ENCODE measurements at places on chromosomes 1 and 21. TPM values are rescaled to one million over a fixed set of nuclear protein-coding genes. Genes with fewer than 3 reads are reported as not detected.

- no peak for DNase-seq
Measured at GRCh38 chr1:35592991-35593769, 20.1 kb downstream of the TFAP2E start.

The WNT4 gene
- not detected for total RNA-seq

The UQCRHL gene
- 1.4 TPM for total RNA-seq

DNA sequence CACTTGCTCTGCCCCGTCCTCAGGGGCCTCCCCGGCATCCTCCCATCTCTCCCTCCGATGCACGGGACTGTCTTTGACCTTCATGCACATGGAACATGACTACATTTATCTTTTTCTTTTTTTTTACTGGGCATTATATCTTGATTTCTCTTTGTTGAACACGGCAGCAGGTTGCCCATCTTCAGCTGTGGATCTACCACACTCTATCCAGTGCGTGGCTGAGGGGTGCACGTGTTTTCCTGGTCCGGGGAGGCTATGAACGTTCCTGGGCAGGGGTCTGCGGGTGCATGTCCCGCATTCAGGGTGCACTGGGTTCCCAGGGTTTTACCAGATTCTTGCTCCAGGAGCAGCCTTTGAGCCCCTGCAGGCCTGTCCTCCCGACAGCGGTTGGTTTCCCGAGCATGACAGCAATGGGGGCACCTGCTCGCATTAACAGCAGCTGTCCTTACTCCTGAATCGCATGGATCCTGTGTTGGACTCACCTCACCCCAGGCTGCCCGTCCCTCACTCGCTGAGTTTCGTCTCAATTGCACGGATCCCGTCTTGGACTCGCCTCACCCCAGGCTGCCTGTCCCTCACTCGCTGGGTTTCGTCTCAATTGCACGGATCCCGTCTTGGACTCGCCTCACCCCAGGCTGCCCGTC, 7.4 kb downstream of the POFUT2 start:
- DNase-seq: no peak

The LCE3E gene
- not detected for total RNA-seq

DNA sequence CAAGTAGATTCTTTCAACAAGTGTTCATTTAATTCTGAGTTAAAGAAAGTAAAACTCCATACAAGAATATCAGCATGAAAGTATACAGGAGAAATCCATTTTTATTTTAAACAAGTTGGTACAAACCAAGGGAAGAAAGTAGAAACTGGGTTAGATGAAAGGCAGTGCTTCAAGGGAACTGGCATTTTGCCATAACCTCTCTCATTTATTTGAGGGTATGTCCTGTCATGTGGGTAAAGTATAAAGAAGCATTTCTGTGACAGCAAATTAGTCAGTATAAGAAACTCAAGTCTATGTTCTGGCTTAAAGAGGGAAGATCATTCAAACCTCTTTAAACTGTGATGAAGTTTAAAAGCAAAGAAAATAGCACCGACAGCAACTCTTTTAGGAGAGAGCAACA, 32.0 kb downstream of the OLFM3 start:
- DNase-seq: no peak

GRCh38 chr1:226764533-226764932, 25.5 kb upstream of the ITPKB start:
- no peak for DNase-seq

DNA sequence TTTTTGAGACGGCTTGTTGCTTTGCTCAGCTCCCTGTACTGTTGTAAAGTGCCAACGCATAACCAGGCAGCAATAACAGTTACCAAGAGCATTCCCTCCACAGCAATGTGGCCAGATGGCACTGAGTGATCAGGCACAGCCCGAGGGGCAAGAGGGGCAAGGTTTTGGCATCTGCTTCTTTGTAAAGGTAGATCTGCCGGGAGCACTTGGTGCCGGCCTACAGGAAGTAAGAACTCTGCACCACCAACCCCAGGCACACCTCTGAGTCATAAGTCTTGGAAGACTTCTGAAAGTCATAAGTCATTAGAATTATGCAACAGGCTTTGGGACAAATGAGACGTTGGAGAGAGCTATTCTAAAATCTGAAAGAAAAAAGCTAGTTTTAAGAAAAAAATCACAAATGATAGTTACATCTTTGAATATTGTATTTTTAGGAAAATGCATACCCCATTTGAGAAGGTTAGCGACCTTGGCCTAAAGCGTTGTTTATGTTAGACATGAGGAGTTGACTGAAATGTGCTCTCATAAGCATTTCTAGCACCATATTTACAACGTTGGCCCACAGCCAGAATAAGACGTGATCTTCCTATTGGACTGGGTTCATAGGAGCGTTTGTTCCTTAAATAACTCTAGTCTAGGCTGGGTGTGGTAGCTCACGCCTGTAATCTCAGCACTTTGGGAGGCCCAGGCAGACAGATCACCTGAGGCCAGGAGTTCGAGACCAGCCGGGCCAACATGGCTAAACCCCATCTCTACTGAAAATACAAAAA, 37.7 kb upstream of the MAP10 start:
- peak; percentile 74 for DNase-seq

The NUAK2 gene
- total RNA-seq: 8.1 TPM

DNA sequence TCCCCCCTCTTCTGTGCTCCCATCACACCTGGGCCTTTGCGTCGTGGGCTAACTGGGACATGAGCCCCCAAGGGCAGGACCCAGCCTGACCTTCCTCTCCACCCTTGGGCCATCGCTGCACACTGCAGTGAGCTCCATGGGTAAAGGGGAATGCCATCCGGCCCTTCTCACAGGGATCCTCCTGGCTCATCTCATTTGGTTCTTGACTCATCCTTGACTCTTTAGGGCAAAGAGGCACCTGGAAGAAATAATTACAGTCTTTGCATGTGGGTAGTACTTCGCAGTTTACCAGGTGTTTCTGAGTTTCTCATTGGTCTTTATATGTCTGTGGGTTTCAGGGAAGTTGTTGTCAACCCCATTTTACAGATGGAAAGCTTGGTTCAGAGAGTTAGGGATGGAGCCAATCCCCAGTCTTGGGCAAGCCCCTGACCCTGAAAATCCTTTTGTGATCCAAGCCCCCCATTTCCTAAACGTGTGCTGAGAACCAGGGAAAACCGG, 59.3 kb upstream of the ID3 start:
- no peak for DNase-seq

The ZNF593OS gene
- total RNA-seq: not detected

- no peak for DNase-seq
Measured at GRCh38 chr21:34195335-34195734, 122.0 kb downstream of the MRPS6 start.
